ENCODE measurements at places on chromosomes 2 and 18.

DNA sequence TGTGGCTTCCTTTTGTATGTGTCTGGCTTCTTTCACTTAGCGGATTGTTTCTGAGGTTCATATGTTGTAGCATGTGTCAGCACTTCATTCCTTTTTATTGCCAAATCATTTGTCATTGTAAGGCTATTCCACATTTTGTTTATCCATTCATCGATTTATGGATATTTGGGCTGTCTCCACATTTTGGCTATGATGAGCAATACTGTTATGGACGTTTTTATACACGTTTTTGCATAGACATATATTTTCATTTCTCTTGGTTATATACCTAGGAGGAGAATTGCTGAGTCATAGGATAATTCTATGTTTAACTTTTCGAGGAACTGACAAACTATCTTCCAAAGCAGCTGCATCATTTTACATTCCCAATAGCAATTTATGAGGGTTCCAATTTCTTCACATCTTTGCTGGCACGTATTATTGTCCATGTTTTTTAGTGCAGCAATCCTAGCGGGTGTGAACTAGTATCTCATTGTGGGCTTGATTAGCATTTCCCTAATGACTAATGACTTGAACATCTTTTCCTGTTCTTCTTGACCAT is 48.1 kb upstream of the TBC1D8 start:
- no peak for DNase-seq

- DNase-seq = no peak
These were observed 166.0 kb upstream of the PIK3C3 start for GRCh38 chr18:41789001-41789400.

- no peak for DNase-seq
These were observed 33.5 kb downstream of the FBXO15 start for GRCh38 chr18:74114116-74114515.

DNA sequence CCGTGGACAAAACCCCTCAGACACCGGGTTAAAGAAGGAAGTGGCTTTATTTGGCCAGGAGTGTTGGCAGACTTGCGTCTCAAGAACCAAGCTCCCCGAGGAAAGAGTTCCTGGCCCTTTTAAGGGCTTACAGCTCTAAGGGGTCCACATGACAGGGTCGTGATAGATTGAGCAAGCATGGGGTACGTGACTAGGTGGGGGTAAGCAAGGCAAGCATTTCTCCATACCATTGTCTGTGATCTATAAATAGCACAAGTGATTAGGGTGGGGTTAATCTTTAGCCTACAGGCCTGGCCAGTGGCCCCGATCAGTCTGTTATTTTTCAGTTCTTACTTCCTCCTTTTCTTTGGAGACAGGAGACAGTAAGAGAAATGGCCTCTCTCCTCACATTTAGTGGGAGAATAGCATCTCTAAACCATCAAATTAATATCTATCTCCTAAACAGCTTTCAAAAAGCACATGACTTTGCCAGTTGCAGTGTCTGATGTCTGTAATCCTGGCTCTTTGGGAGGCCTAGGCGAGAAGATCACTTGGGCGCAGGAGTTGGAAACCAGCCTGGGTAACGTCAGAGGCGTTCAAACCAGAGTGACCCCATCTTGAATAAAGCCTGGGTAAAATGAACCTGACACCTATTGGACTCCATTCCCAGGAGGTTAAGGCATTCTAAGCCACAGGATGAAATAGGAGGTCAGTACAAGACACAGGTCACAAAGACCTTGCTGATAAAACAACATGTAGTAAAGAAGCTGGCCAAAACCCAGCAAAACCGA is 18.3 kb upstream of the CNOT11 start:
- DNase-seq = no peak

GRCh38 chr2:216634370-216635148 is 1.3 kb downstream of the IGFBP2 start:
- no peak for DNase-seq

GRCh38 chr2:151423760-151424159 is 14.1 kb downstream of the RIF1 start:
- no peak for DNase-seq

DNA sequence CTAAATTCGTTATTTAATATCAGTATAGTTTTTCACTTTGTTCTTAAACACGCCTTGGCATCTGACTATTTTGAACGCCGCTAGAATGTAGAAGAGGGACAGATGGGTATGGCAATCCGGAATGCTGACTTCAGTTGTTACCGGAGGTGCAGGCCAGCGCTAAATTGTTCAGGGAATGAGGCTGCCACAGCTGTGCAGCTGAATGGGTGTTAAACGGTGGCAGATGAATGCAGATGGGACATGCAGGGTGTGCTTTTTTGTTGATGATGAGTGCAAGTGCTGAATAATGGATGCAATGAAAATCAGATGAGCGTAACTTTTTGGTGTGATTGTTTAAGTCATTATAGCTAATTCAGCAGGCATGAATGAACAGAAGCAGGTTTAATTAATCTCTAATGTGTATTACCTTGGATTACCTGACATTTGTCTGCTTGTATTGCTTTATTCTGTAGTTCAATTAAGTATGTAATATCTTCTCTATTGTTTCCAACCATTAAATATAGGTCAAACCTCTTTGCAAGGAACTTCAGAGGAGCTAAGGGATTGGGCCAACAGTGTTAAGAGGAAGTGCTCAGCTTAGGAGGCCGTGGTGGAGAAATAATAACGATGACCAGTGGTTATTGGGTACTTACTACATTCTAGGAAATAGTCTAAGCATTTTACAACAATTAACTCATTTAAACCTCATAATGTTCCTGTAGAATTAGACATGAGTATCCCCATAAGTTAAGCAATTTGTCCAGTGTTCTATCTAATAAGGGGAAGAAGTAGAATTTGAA is 11.9 kb upstream of the CREG2 start:
- DNase-seq = no peak

- DNase-seq = no peak
These were observed 327.1 kb upstream of the RBMS1 start for GRCh38 chr2:160820691-160821090.

DNA sequence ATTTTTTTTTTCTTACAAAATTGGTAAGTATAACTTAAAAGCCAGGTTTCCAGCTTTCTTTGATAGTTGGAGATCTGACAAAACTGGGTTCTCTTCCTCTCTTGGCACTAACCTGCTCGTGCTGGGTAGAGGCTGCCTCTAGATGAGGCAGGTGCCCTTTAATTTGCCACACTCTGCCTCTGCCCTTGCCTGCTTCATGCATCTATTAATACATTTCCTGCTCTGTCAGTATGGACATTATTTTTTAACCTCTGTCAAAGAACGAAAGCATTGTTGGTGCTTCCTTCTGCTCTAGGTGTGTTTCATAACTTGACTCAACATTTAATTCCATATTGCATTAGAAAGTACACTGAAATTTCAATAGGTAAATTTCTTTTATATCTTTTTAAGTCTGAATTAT is 490.7 kb upstream of the ZEB2 start:
- no peak for DNase-seq

- no peak for DNase-seq
These were observed 43.4 kb upstream of the SEC11C start for GRCh38 chr18:59096098-59096789.

DNA sequence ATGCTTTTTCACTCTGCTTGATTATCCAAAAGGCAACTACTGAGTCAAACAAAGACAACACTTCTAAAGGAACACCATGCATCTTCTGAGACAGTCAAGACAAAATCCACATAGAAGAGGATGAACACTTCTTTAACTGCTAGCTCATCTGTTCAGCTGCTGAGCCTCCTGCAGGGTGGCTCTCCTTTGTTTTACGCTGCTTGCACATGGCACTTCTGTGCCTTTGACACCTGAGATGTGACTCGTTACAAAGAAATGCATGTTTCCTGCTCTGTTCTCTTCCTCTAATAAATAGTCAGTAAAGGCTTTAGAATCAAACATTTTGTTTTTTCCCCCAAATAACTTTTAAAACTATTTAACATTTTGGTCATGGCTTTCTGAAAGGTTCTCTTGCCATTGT is 1129.4 kb downstream of the TDRD15 start:
- no peak for DNase-seq

- no peak for DNase-seq
These were observed 5.3 kb downstream of the MLPH start for GRCh38 chr2:237492137-237492890.

DNA sequence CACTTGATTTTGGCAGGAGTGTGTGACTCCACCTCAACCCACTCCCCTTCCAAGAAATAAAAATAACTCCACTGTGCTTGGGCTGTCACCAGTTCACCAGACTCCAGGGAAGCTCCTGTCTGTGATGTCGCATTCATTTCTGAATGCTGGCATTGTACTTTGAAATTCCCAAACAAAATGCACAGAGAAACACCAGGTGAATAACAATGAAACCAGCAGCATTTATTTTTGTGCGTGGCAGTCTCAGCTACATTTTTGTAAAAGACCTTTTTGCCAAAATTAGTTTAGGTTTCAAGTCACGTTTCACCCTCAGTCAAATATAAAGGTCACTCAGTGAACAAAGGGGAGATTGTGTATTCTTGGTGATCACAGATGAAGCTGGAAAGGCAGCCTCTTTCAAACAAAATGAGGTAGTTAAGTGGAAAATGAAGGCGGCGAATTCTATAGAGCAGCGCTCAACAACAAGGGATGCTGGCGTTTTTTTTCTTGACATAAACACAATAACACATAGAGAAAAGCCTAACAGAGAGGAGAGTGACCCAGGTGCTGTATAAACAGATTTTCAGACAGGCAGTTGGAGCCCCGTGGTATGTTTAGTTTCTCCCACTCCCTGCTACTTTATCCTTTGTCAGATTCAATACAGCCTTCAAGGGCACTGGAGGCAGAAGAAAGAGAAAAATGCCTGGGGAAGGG is 210.3 kb upstream of the GCFC2 start:
- no peak for DNase-seq

GRCh38 chr2:140905083-140905781 is 1225.6 kb downstream of the LRP1B start:
- no peak for DNase-seq

DNA sequence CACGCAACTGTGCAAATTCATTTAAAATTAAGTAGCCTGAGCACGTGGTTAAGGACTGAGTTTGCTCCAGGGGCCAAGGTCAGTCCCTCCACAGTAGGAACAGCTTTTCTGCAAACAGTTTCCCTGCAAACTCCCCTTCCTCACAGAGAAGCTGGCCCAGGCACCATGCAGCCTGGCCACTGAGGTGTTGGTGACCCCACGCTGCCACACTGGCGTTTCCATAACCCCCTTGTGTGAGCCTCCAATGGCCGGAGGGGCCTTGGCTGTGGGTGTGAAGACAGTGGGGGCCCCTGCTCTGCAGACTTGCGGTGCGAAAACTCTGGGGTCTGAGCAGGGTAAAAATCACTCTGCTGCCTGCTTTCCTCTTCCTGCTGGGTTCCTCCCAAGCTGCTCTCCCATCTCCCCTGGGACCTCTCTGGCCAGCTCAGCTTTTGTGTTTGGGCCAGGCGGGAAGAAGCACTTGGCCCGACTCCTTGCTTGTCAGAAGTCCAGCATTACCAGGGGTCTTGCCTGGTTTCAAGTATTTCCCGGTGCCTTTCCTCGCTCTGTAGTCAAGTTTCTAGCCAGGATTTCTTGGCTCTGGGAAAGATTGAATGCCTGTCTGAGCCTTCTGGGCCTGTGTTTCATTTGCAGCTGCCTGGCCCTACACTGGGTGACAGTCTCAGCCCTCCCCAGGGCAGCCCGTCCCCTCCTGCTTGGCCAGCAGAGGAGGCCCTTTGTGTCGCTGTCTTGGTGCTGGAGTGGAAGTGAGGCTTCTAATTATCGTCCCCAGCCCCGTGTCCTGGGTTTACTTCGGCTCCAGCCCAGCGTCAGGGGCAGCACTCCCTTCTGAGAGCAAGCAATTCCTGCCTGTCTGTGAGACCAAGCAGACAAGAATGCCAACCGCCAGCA is 131.4 kb upstream of the SLC1A4 start:
- DNase-seq = no peak

GRCh38 chr2:60292242-60292641 is 261.2 kb downstream of the BCL11A start:
- no peak for DNase-seq

DNA sequence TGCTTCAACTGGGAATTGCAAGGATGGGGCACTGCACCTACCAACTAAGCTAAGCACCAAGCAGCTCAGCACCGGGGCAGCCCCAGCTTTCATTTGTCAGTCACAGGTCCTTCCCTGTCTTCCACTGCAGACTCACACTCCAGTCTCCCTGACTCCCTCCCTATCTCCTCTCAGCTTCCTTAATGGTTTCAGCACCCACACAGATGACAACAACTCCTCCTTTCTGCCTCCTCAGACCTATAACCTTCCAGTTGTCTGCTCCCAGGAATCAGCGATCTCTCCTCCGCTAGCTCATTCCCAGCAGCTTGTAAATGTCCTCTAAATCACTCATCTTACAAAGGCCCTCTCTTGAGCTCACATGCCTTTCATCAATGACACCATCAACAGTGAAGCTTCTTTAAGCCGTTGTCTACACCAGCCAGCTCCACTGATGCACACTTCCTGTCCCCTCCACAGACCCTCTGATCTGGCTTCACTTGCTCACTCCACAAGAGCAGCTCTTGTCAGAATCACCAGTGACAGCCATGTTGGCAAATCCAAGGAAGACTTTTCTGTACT is 32.1 kb downstream of the CLASP1 start:
- DNase-seq = no peak

- no peak for DNase-seq
These were observed 177.1 kb downstream of the RNF144A start for GRCh38 chr2:7094231-7094741.

DNA sequence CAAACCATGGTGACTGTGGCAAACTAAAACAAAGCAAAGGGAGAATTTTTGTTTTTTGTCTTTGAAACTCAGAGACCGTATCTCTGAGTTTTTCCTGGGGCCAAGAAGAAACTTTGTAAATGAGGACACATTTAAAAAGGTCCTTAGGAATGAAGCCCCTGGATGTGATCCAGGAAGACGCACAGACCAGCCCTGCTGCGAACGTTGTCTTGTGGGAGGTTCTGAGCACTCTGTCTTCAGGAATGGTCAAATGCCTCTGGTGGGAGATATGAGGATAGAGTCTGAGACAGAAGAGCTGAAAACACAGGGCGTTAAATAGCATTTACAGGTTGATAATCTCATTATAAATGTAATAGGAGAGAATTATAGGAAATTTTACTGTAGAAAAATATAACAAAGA is 893.5 kb upstream of the KLHL29 start:
- DNase-seq = no peak

- DNase-seq = no peak
These were observed 11.4 kb downstream of the ID2 start for GRCh38 chr2:8693157-8693821.

GRCh38 chr2:144501118-144501517 is 18.8 kb downstream of the ZEB2 start:
- no peak for DNase-seq

DNA sequence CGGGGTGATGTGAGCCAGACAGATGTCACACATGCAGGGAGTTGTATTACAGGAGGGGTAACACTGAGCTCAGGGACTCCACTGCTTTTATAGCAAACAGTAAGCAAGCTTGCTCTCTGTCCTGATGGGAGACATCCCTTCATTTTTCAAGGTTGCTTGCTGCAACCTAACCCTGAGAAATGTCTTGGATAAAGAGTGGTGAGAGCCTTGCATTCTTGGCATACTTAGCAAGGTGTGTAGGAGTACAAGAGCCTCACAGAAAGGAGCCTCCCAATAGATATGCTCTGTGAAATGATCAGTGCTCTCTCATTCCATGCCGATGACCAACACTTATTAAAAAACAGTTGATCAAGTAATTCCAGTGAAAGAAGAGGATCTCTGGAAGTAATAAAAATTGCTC is 8.1 kb downstream of the PFN4 start:
- no peak for DNase-seq

All from esophagus squamous epithelium (tissue), 5 donors.